ENCODE measurements at places on chromosomes 1 and 21.
A peak's percentile ranks its signal among the peaks of the same experiment; 100 is the strongest.

DNA sequence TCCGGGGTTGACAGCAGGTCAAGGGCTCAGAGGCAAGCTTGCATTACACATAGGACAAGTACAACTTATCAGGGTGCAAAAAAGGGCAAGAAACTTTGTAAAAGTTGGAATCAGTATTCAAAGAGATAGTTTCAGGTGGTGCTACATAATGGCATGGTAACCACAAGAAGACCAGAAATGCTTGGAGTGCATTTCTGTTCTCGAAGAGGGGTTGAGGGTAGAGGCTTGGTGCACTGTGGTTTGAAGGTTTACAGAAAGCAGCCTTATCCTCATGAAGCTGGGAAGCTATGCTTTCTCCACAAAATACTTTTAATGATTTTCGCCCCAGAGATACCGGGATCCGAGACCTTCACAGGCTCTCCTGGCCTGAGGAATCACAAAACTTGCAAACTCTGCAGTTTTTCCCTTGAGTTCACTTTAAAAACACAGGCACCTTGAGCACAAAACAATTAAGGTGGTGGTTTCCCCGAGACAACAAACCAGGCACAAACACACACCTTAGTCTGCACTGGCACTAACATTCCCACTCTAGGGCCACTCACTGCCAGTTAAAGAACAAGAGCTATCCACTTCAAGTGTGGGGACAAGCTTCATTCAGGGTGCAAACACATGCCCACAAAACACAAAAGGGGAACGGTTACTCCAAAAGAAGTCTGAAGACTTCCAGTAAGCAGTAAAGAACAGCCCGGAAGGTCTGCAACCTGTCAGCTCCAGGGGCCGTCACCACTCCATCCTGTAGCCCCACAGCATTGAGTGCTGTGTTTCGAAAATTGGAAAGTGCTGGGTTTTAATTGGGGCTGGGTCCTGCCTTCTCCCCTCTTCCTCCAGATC is 29.8 kb upstream of the NFIA start:
- no peak for DNase-seq

GRCh38 chr21:18478513-18478912 is 74.9 kb upstream of the TMPRSS15 start:
- no peak for DNase-seq

- no peak for DNase-seq
These were observed 543 bp upstream of the EPHB2 start for GRCh38 chr1:22709891-22710700.

DNA sequence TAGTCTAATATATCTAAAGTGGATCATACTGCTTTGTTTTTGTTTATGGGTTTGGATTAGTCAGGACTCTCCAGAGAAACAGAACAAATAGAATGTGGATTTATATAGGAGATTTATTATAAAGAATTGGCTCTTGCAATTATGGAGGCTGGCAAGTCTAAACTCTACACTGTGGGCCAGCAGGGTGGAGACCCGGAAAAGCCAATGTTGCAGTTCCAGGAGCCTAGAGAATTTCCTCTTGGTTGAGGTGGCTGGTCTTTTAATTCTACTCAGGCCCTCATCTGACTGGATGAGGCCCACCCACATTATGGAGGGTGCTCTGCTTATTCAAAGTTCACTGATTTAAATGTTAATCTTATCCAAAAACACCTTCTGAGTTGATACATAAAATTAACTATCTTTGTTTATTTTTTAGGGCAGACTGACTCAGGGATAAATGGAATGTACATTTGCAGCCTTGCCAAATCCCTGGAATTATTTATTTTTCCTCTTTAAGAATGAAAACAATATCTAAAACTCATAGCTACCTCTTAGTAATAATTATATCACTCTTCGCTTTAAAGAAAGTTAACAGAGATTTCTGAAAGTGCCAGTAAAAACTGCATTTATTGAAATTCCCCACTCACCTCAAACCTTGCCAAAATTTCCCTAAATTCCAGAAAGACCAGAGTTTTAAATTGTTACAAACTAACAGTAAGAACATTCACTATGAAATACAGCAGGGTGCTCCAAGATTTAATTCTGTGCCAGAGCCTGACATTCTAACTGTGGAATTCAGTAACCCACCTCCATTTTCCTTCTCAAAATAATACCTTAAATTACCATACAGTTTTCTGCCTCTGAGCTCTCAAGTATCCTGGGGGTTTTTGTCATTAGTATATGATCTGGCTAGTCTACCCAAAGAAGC is 36.6 kb upstream of the SSX2IP start:
- DNase-seq, result no peak

DNA sequence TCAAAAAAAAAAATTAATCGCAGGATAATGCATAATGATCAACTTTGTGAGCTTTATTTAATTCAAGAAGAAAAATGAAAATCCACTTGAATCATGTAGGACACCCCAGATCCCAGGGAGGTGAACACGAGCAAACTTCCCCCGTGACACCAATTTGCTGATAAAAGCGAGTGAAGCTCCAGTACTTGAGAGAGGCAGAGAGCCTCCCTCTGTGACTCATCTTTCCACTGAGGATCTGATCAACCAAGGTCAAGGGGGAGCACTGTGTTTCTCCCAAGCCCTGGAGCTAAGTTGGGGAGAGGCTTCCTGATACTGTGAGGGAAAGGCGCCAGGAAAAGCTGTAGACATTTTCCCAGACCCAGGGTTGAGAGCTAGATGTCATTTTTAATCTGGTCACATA is 160.9 kb downstream of the SLC44A5 start:
- no peak for DNase-seq

DNA sequence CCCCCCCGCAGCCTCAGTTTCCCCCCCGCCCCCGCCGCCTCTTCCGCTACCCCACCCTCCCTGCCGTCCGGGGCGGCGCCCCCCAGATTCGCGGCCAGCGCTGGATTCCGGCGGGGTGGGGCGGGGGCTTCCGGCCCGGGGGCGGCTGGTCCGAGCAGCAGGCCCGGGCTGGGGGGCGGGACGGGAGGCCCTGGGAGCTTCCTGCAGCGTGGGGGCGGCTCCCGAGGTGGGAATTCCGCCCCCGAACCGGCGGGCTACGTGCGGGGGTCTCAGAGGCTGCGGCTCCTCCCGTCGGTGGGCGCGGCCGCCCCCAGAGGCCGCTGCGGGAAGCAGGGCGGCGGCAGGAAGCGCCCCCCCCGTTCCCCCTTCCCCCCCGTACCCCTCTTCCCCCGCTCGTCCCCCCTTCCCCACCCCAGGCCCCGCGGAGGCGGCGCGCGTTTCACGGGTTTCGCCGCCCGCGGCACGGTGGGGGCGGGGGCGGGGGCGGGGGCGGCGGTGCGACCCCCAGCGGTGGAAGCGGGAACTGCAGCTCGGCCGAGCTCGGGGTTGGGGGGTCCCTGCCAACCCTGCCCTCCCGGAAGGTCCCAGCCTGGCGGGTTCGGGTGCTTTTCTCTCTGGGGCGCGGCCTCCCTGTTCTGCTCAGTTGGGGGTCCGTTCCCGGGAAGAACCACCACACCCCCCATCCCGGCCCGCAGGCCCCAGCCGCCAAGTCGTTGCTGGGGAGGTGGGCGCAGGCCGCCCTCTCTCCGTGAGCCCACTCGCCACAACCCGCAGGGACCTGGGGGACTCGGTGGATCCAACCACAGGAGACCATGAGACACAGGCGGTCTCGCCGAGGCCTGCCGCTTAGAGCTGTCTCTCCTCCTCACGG is 76.3 kb downstream of the MORN1 start:
- DNase-seq, result peak; percentile 70

GRCh38 chr1:3401585-3402257 is 52.7 kb upstream of the ARHGEF16 start:
- DNase-seq, result no peak

- no peak for DNase-seq
These were observed 8.2 kb downstream of the PLA2G5 start for GRCh38 chr1:20078171-20078651.

- no peak for DNase-seq
These were observed 13.3 kb downstream of the RPTN start for GRCh38 chr1:152145769-152146168.

GRCh38 chr1:45478121-45478814 is 12.7 kb downstream of the TESK2 start:
- DNase-seq, result no peak

GRCh38 chr21:45415188-45415942 is 10.4 kb downstream of the COL18A1 start:
- no peak for DNase-seq

All from activated CD4-positive, CD25-positive, alpha-beta regulatory T cell treated with anti-CD3 and anti-CD28 coated beads, Interleukin-2, amount 50 U/mL, for 72 hours (primary cell).